ENCODE measurements at places on chromosomes 16 and 17. TPM values are rescaled to one million over a fixed set of nuclear protein-coding genes. Genes with fewer than 3 reads are reported as not detected.

GRCh38 chr17:81066072-81066471, 31.1 kb downstream of the BAIAP2 start:
- DNase-seq: no peak

GRCh38 chr16:20903899-20904506, 3.4 kb downstream of the LYRM1 start:
- DNase-seq: no peak

DNA sequence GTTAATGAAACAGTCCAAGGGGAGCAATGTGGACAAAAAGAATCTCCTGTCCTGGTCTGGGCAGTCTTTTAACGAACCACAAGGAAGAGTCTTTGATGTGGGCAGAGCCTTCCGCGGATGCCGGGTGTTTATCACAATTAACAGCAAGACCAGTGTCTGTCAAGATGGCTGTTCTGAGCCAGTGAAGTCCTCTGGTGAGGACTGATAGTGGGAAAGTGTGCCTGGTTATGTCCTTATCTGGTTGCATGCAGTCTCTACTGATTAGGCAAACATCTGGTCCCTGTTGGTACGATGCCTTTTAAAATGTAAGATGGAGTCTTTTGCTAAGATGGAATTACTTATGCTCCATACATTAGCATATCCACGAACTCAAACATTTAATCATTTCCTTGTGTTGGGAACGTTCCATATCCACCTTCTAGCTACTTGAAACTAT, 88.5 kb downstream of the ZNF18 start:
- DNase-seq: no peak

GRCh38 chr16:80577485-80578280, 36.9 kb downstream of the DYNLRB2 start:
- no peak for DNase-seq

DNA sequence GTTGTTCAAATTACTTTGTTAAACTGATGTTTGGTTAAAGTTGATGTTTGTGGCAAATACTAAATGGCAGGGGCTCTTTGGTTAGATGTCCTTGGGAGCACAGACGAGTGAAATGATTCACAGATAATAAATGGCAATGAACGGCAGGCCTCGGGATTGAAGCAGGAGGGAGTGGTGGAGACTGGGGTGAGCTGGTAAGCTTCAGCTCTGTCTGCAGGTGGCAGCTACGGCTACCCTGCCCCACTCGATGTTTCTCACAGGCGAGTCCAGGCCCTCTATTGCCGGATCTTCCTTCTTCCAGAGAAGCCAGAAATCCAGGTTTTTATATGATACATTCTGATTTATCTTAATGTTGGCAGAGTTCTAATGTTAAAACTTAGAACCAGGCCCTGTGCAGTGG, 144.8 kb upstream of the CACNG5 start:
- no peak for DNase-seq

GRCh38 chr16:49755313-49755620, 100.6 kb downstream of the ZNF423 start:
- DNase-seq: no peak

DNA sequence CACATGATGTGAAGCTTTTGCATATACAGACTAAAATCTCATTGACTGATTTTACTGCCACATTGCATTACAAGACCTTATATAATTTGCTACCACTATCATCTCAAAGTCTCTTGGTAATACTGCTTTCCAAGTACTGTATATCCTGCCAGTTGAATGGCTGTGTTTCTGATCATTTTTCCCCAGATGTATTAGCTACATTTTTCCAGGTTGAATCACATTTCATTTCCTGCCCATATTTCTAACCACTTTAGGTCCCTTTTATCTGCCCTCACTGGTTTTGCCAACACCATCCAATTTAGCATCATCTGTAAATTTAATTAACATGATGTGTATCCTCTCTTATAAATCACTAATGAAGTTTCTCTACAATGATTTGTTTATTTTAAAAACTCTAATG, 365.7 kb upstream of the PMFBP1 start:
- no peak for DNase-seq

GRCh38 chr17:22266231-22266630, 573.9 kb downstream of the KCNJ18 start:
- DNase-seq: no peak

- DNase-seq: no peak
Measured at GRCh38 chr17:38897671-38898290, 27.6 kb upstream of the LASP1NB start.

DNA sequence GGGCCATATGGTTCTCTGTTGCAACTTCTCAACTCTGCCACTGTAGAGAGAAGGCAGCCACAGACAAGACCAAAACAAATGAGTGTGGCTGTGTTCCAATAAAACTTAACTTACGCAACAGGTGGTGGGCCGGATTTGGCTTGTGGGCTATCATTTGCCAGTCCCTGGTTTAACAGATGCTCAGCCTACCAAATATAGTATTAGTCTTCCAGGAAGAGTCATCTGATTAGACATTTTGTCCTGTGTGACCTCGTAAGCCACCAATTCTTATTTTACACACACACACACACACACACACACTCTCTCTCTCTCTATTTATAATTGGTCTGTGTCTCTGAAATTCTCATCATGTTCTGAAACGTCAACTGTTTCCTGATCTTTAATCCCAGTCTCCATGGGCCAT, 245.9 kb downstream of the XYLT1 start:
- DNase-seq: no peak

GRCh38 chr16:75621170-75621477, 2.0 kb downstream of the ADAT1 start:
- DNase-seq: no peak

GRCh38 chr17:8019166-8019565, 16.8 kb downstream of the GUCY2D start:
- DNase-seq: no peak

- no peak for DNase-seq
Measured at GRCh38 chr16:35311475-35311874, 1852.1 kb downstream of the TP53TG3F start.

DNA sequence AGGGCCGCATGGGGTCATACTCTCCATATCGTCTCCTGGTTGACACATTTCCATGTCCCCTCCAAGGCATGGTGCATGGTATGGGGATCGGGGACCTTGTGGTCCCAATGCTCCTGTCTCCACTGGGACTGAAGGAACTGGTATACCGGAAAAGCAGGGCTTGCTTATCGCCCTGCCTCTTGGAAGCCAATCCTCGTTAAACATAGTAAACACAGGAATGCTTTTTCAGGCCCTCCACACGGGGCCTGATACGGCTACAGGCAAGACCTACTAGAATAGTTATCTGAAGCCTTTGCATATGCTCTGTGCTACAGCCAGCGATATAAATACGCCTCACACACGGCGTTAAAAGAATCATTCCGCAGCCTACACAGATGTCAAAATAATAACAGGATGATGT, 159.5 kb downstream of the SHISA9 start:
- no peak for DNase-seq

GRCh38 chr17:21214777-21215541, 998 bp upstream of the TMEM11 start:
- no peak for DNase-seq

Gene PARD6A
- 4.6 TPM for total RNA-seq

Gene CTDNEP1
- total RNA-seq: 19.5 TPM

Gene TEKT5
- total RNA-seq: 0.24 TPM

Gene ACSM2A
- 0.05 TPM for total RNA-seq

Gene COL1A1
- total RNA-seq: 29.5 TPM

Gene SSTR5
- not detected for total RNA-seq

Gene BEAN1
- 0.05 TPM for total RNA-seq

Gene ZNF174
- total RNA-seq: 9.0 TPM

Gene PRPF8
- 106 TPM for total RNA-seq

Gene SYNGR3
- total RNA-seq: 1.2 TPM

Gene NPIPA7
- total RNA-seq: 2.3 TPM

Measured in thymus (tissue), 14 donors.